OCI-LY7 (cell line): ENCODE measurements at places on chromosomes 16 and 17.

DNA sequence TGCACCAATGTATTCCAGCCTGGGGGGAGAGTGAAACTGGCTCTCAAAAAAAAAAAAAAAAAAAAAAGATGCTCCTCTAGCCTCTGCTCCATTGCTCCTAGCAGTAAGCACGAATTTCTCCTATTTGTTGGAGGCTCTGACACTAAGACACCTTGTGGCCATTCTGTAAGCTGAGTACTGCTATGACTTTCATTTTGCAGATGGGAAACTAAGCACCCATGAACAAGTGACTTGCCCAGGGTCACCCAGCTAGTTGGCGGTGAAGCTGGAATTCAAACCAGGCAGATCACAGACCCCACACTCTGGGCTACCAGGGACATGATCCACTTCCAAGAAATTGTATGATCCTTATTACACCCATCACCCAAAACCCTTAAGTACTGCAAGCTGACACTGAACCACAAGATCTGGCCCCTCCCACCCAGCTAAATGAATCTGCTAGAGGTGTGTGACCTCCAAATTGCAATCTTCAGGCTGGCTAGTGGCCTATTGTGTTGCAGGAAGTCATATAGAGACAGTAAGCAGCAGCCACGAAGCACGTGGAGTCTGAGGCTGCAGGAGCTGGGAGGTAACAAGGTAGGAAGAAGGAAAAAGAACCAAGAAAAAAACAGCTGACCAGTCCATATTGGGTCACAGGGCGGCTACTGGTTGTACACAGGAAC lies 209.4 kb downstream of the XYLT1 start:
- peak; percentile 49 for DNase-seq

- no peak for DNase-seq
Measured at GRCh38 chr16:50916040-50916439, 174.2 kb downstream of the CYLD start.

GRCh38 chr17:2797226-2797625 lies 988 bp downstream of the RAP1GAP2 start:
- DNase-seq, result no peak

- no peak for DNase-seq
Measured at GRCh38 chr16:51002881-51003490, 148.1 kb downstream of the SALL1 start.

DNA sequence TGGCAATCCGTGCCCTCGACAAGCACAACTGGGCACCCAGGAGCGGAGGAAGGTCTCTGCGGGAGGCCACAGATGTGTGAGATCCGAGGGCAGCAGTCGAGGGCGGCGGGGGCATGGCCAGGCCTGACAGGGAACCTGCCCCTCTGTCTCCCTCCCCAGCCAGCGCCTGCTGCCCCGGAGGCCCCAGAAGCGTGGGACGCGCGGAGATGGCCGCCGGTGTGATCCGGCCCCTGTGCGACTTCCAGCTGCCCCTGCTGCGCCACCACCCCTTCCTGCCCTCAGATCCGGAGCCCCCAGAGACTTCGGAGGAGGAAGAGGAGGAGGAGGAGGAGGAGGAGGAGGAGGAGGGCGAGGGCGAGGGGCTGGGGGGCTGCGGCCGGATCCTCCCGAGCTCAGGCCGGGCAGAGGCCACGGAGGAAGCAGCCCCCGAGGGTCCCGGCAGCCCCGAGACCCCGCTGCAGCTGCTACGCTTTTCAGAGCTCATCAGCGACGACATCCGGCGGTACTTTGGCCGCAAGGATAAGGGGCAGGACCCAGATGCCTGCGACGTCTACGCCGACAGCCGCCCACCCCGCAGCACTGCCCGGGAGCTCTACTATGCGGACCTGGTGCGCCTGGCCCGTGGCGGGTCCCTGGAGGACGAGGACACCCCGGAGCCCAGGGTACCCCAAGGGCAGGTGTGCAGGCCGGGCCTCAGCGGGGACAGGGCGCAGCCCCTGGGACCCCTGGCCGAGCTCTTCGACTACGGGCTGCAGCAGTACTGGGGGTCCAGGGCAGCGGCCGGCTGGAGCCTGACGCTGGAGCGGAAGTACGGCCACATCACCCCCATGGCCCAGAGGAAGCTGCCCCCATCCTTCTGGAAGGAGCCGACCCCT lies 1.7 kb downstream of the PERCC1 start:
- DNase-seq, result no peak

DNA sequence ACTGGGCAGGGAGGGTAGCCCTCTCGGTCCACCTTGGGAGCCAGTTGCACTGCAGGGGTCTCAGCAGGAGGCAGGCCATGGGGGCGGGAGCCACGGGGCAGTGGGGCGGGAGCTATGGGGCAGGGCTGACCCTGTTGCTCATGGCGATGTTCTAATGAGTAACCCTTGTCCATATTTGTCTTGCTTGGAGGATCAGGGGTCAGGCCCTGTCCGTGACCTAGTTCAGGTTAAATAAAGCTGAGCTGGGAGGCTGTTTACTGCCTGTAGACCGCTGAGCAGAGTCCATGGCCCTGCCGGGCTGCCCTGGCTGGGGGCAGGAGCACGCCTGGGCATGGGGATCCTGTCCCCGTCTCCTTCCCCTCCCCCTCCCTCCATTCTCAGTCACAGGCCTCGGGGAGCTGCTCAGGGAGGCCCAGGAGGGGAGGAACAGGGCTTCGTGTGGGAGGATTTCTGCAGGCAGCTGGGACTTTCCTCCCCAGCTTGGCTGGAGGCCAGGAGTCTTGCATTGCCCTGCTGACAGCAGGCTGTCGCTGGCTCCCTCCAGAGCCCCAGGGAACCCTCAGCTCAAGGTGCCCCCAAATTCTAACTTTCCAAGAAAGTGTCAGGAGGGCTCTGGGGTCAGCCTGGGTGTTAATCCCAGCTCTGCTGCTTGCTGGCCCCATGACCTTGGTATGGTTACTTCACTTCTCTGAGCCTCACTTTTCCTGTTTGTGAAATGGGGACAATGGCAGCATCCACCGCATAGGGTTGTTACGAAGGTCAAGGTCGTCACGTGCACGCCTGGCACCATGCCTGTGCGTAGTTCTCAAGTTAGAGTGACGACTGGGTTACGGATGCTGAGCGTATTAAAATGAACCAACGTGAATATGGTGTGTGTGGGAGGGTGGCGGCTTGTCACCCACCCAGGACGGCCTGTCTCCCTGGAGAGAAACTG lies 6.1 kb upstream of the SERPINF2 start:
- DNase-seq, result no peak

DNA sequence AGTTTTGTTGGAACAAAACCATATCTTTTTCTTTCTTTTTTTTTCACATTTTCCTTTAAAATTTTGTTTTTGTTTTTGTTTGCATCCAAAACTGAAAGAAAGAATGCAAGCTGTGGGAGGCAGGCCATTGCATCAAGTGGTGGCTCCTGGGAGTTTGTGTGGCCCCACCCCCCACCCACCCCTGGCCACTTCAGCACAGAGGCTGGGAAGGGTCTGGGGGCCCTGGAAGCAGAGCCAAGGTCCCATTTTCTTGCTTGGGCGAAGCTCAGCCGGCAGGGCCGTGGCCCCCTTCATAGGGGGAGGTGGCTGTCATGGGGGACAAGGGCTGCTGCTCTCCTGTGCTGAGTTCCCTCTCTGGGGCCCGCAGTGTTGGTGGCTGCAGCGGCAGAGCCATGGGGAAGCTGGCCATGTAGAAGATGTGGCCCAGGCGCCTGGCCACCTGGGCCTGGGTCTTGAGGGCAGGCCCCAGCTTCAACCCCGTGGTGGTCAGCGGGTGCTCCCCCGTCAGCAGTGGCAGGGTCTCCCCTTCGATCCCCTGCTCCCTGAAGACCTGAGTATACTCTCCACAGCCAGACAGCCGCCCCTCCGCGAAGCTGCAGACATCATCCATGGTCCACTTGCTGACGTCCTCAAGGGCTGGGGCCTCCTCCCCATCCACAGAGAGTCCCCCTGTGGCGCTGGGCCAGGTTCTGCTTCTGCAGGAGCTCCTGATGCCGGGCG lies 19.8 kb downstream of the PAFAH1B1 start:
- DNase-seq, result no peak

DNA sequence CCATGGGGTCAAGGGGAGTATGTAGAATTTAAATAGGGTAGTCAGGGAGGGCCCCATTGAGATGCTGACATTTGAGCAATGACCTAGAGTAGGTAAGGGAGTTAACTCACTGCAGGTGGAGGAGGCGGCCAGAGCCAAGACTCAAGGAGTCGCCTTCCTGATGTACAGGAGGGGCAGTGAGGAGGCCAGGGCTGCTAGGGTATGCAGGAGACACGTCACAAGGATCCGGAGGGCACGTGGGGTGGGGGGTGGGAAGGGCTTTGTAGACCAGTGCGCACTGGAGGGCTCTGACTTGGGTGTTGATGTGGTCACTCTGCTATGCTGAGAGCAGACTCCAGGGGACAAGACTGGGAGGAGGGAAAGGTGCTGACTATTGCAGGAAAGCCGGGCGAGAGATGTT lies 37.5 kb downstream of the SPECC1 start:
- no peak for DNase-seq

GRCh38 chr16:53503991-53504663 lies 1.1 kb upstream of the AKTIP start:
- DNase-seq, result peak; percentile 47

GRCh38 chr17:62996221-62996620 lies 30.2 kb downstream of the TANC2 start:
- no peak for DNase-seq

DNA sequence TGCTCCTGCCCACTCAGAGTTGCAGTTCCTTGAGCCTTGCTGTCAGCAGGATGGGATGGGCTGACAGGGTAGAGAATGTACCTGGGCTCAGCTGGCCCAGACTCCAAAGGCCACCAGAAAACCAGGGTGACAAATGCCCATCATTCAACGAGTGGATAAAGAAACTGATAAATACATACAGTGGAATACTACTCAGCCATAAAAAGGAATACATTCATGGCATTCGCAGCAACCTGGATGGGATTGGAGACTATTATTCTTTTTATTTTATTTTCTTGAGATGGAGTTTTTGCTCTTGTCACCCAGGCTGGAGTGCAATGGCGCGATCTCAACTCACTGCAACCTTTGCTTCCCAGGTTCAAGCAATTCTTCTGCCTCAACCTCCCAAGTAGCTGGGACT lies 19.9 kb downstream of the SGSM2 start:
- DNase-seq, result no peak

DNA sequence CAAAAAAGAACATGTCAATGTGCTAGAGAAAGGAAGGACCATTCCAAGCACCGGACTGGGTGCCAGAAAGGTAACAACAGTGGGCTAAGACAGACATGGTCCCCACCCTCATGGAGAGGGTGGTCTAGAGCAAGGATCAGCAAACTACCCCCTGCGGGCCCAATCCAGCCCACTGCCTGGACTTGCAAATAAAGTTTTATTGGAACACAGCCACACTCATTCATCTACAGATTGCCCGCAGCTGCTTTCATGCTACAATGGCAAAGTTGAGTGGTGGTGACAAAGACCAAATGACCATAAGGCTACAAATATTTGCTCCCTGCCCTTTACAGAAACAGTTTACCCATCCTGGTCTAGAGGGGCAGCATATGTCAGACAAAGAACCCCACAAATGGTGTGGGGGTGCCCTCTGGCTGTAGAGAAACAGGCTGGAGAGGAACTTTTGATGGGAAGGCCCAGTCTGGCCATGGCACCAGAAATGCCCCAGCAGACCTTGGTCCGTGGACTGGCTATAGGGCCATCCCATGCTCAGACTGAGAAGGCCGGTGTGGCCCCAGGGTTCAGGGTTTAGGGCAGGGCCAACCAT lies 15.2 kb downstream of the CDH5 start:
- no peak for DNase-seq

DNA sequence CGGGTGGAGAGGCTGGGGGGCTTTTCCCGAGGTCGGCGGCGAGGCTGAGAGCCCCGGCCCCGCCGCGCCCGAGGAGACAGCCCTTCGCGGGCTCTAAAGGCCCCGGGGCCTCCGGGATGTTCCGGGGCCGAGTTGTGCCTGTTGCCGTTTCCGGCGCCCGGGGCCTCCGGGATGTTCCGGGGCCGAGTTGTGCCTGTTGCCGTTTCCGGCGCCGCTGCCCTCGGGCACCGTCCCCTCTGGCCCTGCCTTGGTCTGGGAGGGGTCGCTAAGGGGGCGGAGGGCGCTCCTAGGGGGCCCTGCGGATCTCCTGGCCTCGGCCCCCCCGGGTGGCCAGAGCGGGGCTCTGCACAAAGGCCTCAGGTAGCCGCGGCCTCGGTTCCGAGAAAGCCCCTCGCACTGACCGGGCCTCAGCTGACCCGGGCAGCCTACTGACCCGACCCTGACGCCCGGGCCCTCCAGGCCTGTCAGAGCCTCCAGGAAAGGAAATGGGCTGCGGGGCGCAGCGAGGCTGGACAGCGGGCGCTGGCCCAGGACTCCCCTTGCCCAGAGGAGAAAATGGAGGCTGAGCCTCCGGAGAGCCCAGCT lies 24.2 kb downstream of the ACTG1 start:
- DNase-seq, result peak; percentile 45

GRCh38 chr17:39026980-39027451 lies 59.8 kb upstream of the FBXO47 start:
- no peak for DNase-seq
